DMS53 (cell line): ENCODE measurements at places on chromosomes 5 and 9.

GRCh38 chr9:8883321-8883720, 1083.7 kb upstream of the DMAC1 start:
- no peak for DNase-seq

- peak; percentile 43 for DNase-seq
These were observed 682 bp downstream of the DHX29 start for GRCh38 chr5:55306641-55307382.

DNA sequence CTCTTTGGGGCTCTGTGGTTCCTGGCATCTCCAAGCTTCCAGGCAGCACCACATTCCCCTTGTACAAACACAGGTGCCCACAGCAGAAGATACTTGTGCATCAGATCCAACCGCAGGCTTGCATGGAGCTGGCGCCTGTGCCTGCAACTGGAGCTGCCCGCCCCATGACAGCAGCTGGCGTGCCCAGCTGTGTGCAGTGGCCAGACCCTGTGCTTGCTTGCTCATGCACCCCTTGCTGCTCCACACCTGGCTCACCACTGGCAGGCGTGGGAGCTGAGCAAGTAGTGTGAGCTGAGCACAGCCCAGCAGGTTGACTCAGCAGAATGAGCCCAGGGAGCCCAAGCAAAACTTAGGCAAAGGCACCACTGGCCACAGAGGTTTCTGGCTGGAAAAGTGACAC, 84.4 kb upstream of the STARD4 start:
- DNase-seq = no peak

GRCh38 chr9:97900738-97901565, 21.3 kb downstream of the TRMO start:
- peak; percentile 54 for DNase-seq

DNA sequence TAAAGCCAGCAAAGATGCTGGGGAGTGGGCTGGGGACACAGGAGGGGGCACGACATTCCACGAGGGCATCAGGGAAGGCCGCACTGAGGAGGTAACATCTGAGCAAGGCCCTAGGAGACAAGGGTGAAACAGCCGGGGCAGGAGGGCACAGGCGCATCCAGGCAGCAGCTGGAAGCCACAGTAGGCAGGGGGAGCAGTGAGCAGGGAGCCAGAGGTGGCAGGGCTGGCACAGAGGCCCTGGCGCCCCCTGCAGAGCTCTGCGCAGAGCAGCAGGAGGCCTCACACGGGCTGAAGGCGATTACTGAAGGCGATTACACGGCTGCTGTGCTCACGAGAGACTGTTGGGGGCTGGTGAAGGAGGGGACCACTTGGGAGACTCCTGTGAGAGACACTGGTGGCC, 15.4 kb downstream of the LMAN2 start:
- peak; percentile 69 for DNase-seq

GRCh38 chr9:128903871-128904620, 16.7 kb upstream of the PHYHD1 start:
- no peak for DNase-seq

GRCh38 chr5:11110128-11110527, 349.1 kb upstream of the DAP start:
- DNase-seq = peak; percentile 33

- peak; percentile 80 for DNase-seq
These were observed 795 bp upstream of the PJA2 start for GRCh38 chr5:109410389-109411148.

DNA sequence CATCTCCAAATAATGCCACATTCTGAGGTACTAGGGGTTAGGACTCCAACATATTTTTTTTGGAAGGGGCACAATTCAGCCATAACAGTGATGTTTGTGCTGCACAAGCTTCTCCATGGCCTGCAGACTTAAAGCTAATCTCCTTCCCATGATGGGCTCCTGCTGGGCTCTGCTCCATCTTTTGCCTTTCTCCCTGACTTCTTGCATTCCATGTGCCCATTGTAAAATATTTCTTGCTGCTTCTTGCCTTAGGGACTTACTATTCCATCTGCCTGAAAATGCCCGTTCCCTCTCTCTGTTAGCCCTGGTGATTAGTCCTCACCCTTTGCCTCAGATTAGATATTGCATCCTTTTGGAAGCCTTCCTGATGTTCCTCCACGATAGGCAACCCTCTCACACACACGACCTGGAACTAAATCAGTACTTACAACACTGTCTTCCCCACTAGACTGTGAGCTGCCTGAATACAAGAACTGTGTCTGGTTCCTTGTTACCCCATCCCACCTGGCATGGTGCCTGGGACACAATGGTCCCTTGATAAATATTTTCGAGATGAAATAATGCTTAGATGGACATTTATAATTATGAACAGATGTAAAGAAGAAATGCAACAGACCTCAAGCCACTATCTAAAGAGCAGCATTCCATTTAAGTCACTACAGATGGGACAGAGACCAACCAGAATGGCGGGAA, 33.5 kb downstream of the OR1J1 start:
- no peak for DNase-seq

DNA sequence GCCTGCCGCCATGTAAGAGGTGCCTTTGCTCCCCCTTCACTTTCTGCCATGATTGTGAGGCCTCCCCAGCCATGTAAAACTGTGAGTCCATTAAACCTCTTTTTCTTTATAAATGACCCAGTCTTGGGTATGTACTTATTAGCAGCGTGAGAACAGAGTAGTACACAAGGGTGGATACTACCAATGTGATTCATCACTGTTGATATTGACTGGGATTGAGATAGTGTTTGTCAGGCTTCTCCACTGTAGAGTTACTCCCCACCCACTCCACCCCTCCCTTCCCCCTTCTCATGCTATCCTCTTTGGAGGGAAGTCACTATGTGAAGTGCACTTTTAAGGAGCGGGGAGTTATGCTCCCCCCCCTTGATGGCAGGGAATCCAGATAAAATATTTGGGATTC, 11.4 kb upstream of the CRHBP start:
- no peak for DNase-seq

GRCh38 chr5:170589643-170590042, 85.8 kb downstream of the KCNIP1 start:
- DNase-seq = no peak

GRCh38 chr9:6996061-6996854, 238.5 kb downstream of the KDM4C start:
- no peak for DNase-seq

DNA sequence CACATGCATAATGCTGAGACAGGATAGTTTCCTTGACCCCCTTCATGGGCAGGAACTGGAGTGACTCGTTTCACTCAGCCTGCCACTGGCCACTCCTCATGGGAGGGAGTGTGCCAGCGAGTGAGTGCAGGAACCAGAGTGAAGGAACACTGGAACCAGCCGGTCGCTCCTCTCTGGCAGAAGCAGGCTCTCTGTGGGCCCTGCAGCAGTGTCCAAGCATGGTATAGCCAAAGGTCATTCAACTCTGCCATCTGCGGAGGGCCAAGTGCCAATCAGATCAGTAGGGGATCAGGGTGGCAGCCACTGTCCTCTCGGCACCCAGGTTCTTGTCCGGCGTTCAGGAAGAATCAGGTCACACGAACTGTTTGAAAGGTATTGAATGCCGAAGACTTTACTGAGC, 169.3 kb upstream of the PPP1R2B start:
- no peak for DNase-seq

- DNase-seq = peak; percentile 78
These were observed 2124.9 kb downstream of the MAT2B start for GRCh38 chr5:165630261-165630778.

DNA sequence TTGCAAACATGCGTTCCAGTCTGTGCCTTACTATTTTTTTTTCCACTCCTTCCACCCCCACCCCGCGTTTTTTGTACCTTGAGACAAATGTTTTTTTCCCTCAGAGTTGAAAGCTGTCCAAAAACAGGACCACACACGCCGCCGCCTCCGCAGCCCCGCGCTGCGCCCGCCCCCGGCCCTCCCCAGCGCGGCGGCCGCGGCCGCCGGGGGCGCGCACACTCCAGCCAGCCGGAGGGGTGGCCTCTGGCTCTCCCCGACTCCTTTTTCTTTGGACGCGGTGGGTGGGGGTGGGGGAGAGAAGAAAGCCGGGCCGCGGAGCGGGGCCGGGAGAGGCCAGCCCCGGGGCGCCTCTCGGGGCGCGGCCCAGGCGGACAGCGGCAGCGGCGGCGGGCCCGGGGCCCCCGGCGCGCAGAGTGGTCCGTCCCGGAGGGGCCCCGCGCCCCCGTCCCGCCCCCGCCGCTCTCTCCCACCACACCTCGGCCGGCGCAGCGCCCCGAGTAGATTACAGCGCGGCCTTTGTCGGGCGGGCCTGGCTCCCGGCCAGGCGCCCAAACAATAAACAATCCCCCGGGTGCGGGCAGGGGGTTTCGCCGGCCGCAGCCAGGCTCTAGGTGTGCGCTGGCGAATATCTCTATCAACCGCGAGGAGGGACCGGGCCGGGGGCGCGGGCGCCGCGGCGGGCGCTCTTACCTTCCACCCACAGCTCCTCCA, 10.9 kb downstream of the PTCH1 start:
- peak; percentile 66 for DNase-seq

DNA sequence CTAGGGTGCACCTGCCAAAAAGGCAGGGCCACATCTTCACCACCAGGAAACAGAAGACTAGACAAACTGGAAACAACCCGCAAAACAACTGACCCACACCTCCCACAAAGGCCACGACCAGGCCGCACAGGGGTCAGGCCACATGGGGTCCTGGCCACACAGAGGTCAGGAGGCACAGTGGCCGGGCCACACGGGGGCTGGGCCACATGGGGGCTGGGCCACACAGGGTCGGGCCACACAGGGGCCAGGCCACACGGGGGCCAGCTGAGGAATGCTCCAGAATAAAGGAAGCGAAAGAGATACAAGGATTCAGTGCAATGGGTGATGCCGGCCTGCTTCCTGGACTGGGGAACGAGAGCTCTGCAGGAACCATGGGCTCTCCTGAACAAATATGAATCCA, 91.6 kb downstream of the OLFM1 start:
- no peak for DNase-seq

GRCh38 chr5:57368010-57368409, 114.6 kb downstream of the ACTBL2 start:
- no peak for DNase-seq

GRCh38 chr9:99773468-99774138, 48.1 kb upstream of the NR4A3 start:
- peak; percentile 68 for DNase-seq

DNA sequence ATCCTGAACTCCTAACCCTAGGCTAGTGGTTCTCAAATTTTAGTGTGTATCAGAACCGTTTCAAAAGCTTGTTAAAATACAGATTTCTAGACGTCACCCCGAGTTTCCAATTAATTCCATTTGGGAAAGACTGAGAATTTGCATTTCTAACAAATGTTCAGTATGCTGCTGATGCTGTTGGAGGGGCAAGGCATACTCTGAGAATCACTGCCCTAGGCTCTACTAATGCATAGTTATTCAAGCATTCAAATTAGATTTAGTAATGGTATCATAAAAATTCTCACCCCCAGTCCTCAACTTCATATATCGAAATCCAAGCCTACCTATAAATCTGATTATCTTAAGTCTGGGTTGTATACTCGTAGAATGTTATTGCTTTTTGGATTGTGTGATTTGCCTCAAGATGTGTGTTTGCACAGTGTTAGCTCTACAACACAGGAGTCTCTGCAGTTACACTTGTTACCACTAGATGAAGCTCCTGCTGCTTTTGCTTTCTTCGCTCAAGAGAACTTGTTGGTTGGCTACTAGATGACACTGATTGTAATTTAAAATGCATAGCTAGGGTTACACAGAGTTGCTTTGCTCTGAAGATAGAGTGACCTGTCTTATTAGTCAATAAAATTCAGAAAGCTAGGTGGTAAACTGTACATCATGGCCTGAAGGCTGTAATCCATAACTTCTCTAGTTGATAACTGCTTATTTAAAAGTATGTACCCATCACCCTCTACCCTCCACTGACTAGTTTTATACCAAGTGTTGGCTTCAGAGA, 7.5 kb upstream of the ERAP2 start:
- peak; percentile 85 for DNase-seq

GRCh38 chr5:122738088-122738487, 36.8 kb upstream of the SNX2 start:
- no peak for DNase-seq

- no peak for DNase-seq
These were observed 49.4 kb downstream of the MAMDC2 start for GRCh38 chr9:70093095-70093494.

DNA sequence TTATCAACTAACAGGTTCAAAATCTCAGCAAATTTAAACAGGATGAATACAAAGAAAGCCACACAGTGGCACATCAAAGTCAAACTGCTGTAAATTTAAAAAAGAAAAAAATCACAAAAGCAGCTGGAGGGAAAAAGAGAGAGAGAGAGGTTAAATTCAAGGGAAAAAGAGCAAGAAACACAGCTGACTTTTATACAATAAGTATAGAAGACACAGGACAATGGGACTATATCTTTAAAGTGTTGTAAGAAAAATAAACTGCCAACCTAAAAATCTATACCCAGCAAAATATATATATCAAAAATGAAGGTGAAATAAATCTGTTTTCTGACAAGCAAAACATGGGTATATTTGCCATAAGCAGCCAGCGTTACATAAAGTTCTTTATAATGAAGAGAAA, 261.5 kb downstream of the TLE1 start:
- DNase-seq = peak; percentile 24

DNA sequence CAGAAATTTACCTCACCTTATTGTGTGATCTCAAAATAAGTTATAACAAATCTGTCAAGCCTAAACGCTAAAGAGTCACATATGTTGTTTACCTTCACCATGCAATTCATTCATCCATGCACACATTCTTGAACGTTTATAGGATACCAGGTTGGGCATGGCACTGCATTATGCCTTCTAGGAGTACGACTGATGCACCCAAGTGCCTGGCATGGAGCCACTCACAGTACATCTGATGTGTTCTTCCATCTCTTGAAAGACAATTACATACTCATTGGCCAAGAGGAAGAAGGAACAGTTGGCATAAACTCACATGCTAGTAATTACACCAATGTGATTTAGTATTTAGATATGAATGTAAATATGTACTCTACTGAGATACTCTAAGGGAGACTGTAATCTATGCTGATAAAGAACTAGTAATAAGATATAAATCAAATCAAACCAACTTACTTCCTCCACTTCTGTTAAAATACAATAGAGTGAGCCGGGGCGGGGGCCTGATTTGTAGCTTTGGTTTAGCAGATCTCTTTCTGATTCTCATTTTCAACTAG, 90.7 kb downstream of the LPAR1 start:
- DNase-seq = no peak

DNA sequence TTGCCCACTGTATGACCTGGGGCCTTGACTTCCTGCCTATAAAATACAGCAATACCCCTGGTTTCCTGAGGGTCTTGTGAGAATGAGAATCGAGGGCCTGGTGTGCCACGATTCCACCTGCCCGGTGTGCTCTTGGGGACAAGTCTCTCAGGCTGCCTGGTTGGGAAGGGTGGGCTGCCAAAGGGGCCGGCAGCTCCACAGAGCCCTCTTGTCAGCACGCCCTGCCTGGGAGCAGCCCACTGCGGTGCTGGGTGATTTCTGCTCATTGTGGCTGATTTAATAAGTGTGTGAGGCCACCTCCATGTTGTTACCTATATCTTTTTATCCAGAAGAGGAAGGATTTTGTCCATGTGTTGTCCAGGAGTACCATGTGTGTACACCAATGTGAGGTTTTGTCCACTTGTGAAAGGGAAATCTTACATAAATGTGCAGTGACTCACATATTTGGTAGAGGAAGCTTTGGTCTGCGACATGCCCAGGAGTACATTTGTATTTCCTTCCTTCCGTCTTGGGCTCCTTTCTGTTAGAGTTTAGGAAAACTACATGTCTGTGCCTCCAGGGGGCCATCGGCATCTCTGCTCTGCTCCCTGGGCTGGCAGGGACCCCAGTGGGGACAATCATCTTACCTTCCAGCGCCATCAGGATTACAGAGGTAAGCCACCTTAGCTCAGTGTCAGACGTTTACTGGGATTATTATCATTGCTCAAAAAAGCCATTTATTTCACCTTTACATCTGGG, 108.6 kb downstream of the PHF2 start:
- no peak for DNase-seq

- no peak for DNase-seq
These were observed 196.0 kb downstream of the SPATA31D1 start for GRCh38 chr9:82184524-82184923.
